Breast epithelium (tissue), 4 donors: ENCODE measurements at places on chromosomes 3 and 15. TPM values are rescaled to one million over a fixed set of nuclear protein-coding genes. Genes with fewer than 3 reads are reported as not detected.

- H3K4me3 ChIP-seq: no peak overlapping the region
- no peaks in the 10 kb centered on the region for H3K27me3 ChIP-seq
- H3K27ac ChIP-seq: no peak overlapping the region
- no peaks in the 10 kb centered on the region for H3K36me3 ChIP-seq
- no peaks in the 10 kb centered on the region for H3K4me1 ChIP-seq
These were observed 22.2 kb upstream of the ZMAT3 start for GRCh38 chr3:179093807-179094206.

DNA sequence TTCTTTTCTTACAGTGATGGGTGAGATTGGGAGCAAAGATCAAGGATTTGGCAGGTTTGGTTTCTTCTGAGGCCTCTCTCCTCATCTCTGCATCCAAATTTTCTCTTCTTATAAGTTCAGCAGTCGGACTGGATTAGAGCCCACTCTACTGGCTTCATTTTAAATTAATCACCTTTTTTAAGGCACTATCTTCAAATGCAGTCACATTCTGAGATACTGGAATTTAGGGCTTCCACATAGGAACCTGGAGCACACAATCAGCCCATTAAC, 56.5 kb upstream of the PLSCR4 start:
- H3K4me1 ChIP-seq: no peaks in the 10 kb centered on the region
- H3K27me3 ChIP-seq: no peaks in the 10 kb centered on the region
- H3K36me3 ChIP-seq: no peaks in the 10 kb centered on the region
- no peak overlapping the region for H3K4me3 ChIP-seq

- H3K36me3 ChIP-seq: no peaks in the 10 kb centered on the region
- no peak overlapping the region for H3K4me3 ChIP-seq
- H3K4me1 ChIP-seq: no peaks in the 10 kb centered on the region
- H3K27me3 ChIP-seq: no peaks in the 10 kb centered on the region
- DNase-seq: no peak
These were observed 30.9 kb downstream of the GOLM2 start for GRCh38 chr15:44319385-44319784.

DNA sequence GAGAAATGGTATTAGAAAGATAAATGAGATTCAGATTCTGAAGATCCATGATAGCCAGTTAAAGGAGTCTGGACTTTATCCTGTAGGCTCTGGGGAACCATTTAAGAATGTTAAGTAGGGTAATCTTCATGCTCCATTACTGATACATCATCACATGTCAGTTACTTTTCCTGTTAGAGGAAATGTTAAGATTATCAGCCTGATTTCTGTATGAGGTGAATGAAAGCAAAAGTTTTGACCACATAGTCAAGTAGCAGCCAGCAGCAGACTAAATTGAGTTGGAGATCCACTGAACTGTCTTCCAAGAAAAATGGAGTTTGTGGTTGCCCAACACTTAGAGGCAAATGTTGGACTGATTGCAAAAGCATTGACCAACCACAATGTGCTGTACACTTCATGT, 4.7 kb upstream of the COPB2 start:
- DNase-seq: no peak
- H3K4me1 ChIP-seq: no peaks in the 10 kb centered on the region
- H3K4me3 ChIP-seq: no peak overlapping the region
- H3K27ac ChIP-seq: no peak overlapping the region
- no peaks in the 10 kb centered on the region for H3K27me3 ChIP-seq

- H3K36me3 ChIP-seq: no peaks in the 10 kb centered on the region
- no peak overlapping the region for H3K27ac ChIP-seq
- DNase-seq: no peak
These were observed 7.4 kb downstream of the TBC1D23 start for GRCh38 chr3:100268156-100268555.

PLAAT1 gene
- total RNA-seq: 0.66 TPM

GRCh38 chr15:64503640-64504039, 43.3 kb downstream of the ZNF609 start:
- no peak for DNase-seq
- no peaks in the 10 kb centered on the region for H3K27me3 ChIP-seq
- H3K4me3 ChIP-seq: no peak overlapping the region
- H3K27ac ChIP-seq: peak overlapping the region; percentile 65

GRCh38 chr3:85051786-85052185, 93.0 kb downstream of the CADM2 start:
- no peaks in the 10 kb centered on the region for H3K36me3 ChIP-seq
- H3K4me3 ChIP-seq: no peak overlapping the region
- H3K4me1 ChIP-seq: no peaks in the 10 kb centered on the region

GRCh38 chr3:145422556-145422955, 738.4 kb downstream of the PLOD2 start:
- H3K4me1 ChIP-seq: no peaks in the 10 kb centered on the region
- DNase-seq: no peak
- no peak overlapping the region for H3K4me3 ChIP-seq
- H3K27me3 ChIP-seq: no peaks in the 10 kb centered on the region
- no peak overlapping the region for H3K27ac ChIP-seq

ALPK3 gene
- 3.4 TPM for total RNA-seq

- H3K27ac ChIP-seq: no peak overlapping the region
- no peaks in the 10 kb centered on the region for H3K4me1 ChIP-seq
- no peak for DNase-seq
- H3K36me3 ChIP-seq: no peaks in the 10 kb centered on the region
These were observed 387.9 kb downstream of the ZIC1 start for GRCh38 chr3:147797095-147797494.

DNA sequence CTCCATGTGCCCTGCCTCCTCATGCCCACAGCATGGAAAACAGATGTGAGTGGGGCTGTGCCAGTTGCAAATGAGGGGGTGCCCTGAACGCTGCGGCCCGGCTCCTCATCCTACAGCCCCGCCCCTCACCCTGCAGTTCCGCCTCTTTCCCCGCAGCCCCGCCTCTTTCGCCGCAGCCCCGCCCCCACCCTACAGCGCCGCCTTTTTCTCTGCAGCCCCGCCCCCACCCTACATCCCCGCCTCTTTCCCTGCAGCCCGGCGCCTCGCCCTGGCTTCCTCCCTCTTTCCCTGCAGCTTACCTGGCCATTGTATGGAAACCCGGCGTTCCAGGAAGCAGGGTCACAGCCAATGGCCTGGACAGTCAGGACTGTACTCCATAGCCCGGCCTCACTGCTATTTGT, 284.9 kb downstream of the TLE3 start:
- H3K36me3 ChIP-seq: no peaks in the 10 kb centered on the region
- no peaks in the 10 kb centered on the region for H3K4me1 ChIP-seq
- H3K27me3 ChIP-seq: no peaks in the 10 kb centered on the region
- no peak overlapping the region for H3K4me3 ChIP-seq
- DNase-seq: no peak

ECE2 gene
- total RNA-seq: not detected

DNA sequence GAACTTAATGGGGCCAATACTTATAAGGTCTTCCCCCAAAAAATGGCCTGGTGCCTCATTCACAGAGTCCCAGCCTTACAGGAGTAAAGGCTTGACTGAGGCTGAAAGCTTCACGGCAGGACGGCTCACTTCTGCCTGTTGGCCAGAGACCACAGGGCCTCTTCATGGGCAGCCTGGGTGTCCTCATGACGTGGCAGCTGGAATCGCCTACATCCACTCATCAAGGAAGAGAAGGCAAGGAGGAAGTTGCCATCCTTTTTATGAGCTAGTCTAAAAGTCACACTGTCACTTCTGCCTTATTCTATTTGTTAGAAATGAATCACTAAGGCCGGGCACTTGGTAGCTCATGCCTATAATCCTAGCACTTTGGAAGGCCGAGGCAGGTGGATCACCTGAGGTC, 89.3 kb upstream of the DGKG start:
- H3K27me3 ChIP-seq: no peaks in the 10 kb centered on the region
- no peaks in the 10 kb centered on the region for H3K4me1 ChIP-seq
- no peak overlapping the region for H3K4me3 ChIP-seq
- no peak for DNase-seq
- no peak overlapping the region for H3K27ac ChIP-seq
- H3K36me3 ChIP-seq: no peaks in the 10 kb centered on the region

- no peak for DNase-seq
- no peaks in the 10 kb centered on the region for H3K36me3 ChIP-seq
- H3K27ac ChIP-seq: no peak overlapping the region
- no peaks in the 10 kb centered on the region for H3K4me1 ChIP-seq
- no peak overlapping the region for H3K4me3 ChIP-seq
- no peaks in the 10 kb centered on the region for H3K27me3 ChIP-seq
These were observed 144.8 kb upstream of the BHLHE40 start for GRCh38 chr3:4834403-4834866.

GRCh38 chr3:188721990-188722389, 449.8 kb upstream of the TPRG1 start:
- H3K4me3 ChIP-seq: no peak overlapping the region
- no peak for DNase-seq
- H3K27ac ChIP-seq: no peak overlapping the region

ZPLD1 gene
- total RNA-seq: not detected

DNA sequence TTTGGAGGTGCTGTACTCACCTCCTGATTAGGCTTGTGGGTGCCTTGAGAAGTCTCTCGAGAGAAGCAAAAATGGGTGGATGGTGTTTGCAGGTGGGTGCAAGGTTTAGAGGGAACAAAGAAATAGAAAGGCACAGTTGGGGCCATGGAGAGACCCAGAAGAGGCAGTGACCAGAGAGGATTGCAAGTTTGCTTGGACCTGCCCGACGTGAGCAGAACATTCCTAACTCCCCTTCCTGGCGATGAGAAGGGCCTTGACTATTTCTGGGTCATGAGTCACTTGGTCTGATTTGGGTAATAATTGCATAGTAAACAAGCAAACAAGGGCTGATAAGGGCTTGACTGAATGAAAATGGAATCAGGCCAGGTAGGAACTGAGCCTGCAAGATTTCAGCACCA, 7.0 kb upstream of the CTSH start:
- no peak overlapping the region for H3K4me3 ChIP-seq
- no peaks in the 10 kb centered on the region for H3K27me3 ChIP-seq
- no peaks in the 10 kb centered on the region for H3K36me3 ChIP-seq
- no peak for DNase-seq

HYAL1 gene
- 16.1 TPM for total RNA-seq

FBXW12 gene
- 0.66 TPM for total RNA-seq

DNA sequence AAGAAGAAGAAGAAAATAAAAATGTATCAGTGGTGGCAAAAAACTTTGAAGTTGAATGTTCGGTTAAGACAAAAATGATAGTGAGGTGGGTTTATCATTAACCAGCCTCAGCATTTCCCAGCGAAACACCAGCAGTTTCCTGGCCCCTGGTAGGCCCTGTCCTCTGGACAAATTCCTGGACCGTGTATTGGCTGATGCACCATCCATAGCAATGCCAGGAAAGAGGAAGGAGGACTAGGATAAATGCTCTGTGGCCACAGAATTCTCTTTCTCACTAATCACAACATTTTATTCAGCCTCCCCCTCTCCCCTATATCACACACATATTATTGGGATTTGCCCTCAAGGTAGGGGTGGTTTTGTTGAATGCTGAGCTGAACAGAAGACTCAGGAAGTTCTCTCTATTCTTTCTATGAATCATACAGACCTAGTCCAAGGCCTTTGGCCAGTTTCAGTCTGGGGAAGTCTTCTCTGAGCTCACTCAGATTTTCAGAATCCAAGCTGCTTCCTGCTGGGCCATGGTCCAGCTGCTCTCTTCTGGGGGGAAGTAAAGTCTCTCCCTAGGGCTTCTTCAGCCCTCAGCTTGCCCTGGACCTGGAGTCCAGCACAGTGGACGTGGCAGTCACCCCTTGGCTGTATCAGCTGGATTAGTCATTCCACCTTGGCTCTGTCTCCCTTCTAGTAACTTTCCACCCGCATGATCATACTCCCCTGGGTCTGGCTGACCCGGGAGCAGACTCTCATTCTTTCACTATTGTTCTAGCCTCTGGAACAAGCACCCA, 27.6 kb downstream of the SLC28A1 start:
- peak; percentile 69 for DNase-seq
- no peak overlapping the region for H3K4me3 ChIP-seq
- H3K4me1 ChIP-seq: peaks cover 33% of the 10 kb centered on the region
- H3K27me3 ChIP-seq: no peaks in the 10 kb centered on the region

DNA sequence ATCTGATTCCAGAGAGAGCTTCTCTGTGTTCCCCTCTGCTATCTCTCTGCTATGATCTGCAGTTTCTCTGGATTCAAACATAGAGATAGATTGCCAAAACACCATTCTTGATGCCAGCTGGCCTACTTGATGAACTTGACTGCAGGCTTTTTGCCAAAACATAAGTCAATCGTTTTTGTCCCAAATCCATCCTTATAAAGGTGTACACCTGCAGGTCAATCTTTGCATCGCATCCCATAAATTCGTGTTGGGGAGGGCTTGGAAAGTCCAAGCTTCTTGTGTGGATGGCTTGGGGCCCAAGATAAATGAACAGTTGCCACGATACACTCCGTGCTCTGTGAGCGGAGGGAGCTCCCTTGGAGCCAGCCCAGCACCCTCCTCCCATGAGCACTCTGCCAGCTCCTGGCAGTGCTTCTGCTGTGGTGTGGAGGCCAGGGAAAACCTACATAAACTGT, 2.7 kb downstream of the CERS3 start:
- H3K4me1 ChIP-seq: peaks cover 9% of the 10 kb centered on the region
- DNase-seq: peak; percentile 79
- H3K36me3 ChIP-seq: no peaks in the 10 kb centered on the region
- H3K4me3 ChIP-seq: no peak overlapping the region

LIPH gene
- not detected for total RNA-seq

PRR20G gene
- not detected for total RNA-seq

PPM1L gene
- 24.6 TPM for total RNA-seq

NPAP1 gene
- not detected for total RNA-seq
